ENCODE measurements at places on chromosomes 5 and 9.

- peak; percentile 41 for DNase-seq
Observed at GRCh38 chr5:96247097-96247701, 185.8 kb downstream of the PCSK1 start.

DNA sequence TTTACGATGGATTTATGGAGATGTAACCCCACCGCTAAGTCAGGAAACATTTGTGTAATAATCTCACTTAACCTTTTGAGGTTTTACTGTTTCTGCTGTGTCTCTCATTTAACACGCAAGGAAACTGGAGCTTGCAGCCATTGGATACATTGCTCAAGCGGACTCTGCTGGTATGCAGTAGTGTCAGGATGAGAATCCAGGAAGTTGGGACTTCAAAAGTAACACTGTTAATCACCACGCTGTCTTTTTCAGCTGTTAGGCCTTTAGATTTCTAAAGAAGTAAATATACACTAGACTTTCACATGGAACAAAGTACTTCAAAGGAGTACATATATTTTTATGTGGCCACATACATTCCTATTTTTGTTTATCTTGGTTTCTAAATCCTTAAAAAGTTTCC is 114.7 kb downstream of the LPAR1 start:
- no peak for DNase-seq

DNA sequence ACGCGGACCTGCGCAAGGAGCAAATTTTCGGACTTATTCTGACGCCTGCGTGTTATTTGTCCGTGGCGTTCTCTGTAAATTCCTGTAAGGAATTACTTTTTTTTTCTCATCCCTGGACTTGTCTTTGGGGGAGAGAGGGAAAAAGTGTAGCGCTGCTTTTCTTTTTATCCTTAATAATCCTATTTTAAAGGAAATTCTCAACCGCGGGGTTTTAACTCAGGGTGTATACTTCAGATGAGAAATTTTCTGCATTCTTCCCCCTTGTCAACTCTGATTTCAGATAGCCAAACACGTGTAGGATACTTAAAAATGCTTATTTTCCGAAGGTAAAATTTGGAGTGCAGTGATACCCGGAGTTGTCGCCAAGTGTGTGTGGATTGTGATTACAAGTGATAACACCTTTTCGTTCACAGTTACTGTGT is 853 bp downstream of the DCP2 start:
- peak; percentile 10 for DNase-seq

- no peak for DNase-seq
Observed at GRCh38 chr5:163624431-163624830, 119.0 kb downstream of the MAT2B start.

GRCh38 chr5:6525910-6526309 is 77.3 kb downstream of the UBE2QL1 start:
- no peak for DNase-seq

DNA sequence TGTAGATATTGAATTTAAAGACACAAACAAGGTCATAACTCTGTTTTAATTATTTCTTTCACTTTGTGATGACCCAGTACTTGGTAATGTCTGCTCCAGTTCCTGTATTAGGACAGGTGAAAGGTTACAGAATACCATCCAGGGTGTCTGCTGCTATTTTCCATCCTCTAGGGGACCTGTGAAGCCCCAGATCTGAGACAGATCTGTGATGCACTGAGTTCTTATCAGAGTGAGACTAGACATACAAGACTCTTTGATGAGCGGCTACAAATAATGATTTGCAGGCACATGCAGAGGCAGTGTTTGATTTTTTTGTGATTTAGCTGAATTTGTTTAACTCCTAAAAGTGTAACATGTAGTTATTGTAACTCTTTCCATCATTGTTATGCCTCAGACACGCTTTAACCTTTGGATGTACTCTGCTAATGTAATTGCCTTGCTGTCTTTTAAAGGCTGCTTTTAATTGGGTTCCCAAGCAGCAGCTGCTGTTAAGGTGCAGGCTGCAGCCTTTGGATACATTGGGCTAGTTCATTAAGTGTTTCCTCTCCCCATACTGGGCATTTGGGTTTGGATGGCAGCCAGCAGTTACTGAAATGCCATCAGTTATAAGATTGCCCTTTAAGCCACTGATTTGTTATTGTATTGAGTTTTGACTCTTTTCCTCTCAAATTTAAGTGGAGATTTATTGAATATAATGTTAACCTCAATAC is 63.3 kb downstream of the RASGRF2 start:
- DNase-seq: no peak

DNA sequence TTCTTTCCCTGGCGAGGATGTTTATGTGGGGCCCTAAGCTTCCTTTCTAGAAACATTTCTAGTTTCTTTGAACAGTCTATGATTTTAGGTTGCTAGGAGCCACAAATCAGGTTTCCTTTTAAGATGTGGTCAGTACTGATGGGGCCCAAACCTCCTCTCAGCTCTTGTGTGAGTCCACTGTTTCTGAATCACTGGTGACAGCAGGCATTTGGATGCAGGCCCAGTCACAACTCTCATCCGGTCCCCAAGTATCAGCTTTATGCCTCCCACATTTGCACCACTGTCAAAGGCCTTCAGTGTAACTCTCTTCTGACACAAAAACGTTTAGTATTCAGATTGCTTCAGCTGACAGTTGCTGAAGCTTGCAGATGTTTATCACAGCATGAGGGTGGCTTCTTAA is 7.8 kb downstream of the DMRT2 start:
- no peak for DNase-seq

DNA sequence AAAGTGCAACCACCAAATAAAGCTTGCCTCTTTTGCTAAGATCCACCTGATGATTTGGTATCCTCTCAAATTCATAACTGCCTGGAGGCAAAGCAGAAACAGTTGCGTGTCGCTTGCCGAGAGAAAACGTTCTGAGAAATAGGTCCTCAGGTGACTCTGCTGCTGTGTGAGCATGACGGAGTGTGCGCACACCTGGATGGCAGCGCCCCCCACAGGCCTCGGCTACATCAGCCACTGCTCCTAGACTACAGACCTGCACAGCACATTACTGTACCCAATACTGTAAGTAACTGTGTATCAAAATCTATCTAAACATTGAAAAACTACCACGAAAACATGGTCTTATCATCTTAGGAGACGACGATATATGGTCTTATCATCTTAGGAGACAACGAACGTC is 87.4 kb downstream of the CAMSAP1 start:
- no peak for DNase-seq

DNA sequence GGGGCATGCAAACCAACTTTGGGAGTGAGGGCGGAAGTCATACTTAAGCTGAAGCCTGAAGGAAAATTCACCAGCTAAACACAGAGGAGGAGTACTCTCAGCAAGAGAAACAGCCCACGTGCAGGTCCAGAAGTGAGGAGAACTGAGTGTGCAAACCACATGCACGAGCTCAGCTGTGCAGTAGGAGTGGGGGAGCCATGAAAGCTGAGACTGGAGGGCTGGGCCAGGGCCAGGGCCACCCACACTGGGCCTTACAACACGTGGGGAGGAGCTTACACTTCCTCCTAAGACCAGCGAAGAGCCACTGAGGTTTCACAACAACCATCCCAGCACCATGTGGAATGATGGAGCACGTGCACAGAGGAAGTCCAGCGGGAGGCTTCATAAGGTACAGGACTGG is 9.3 kb upstream of the WWC1 start:
- peak; percentile 81 for DNase-seq

- no peak for DNase-seq
Observed at GRCh38 chr9:21579247-21579671, 97.1 kb upstream of the IFNE start.

DNA sequence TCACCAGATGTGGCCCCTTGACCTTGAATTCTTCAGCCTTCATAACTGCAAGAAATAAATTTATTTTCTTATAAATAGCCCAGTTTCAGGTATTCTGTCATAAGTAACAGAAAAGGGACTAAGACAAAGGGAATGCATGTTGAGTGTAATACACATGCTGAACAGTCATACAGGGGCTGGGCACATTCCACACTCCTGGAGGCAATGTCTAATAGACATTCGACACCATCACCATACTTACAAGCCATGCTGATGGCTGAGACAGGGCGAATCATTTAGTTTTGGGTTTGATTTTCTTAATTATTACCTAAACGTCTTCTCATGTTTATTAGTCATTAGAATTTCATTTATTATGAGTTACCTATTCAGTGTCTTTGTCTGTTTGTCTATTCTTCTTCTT is 68.5 kb downstream of the TENT4A start:
- no peak for DNase-seq

DNA sequence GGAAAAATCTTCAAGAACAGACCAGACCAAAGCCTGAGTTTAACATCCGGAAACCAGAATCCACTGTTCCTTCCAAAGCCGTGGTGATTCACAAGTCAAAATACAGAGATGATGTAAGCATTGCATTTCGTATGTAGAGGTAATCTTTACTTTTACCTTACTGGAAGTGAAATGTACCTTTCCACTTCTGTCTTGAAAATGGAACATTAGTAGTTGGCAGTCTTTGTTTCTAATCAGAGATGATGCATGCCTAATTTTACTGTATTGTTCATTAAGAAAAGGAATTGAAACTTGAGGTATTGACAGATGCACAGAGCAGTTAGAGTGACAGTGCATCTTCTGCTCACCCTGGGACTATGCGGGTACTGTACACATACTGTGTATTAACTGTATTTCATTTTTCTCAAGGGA is 34.6 kb downstream of the HABP4 start:
- no peak for DNase-seq

DNA sequence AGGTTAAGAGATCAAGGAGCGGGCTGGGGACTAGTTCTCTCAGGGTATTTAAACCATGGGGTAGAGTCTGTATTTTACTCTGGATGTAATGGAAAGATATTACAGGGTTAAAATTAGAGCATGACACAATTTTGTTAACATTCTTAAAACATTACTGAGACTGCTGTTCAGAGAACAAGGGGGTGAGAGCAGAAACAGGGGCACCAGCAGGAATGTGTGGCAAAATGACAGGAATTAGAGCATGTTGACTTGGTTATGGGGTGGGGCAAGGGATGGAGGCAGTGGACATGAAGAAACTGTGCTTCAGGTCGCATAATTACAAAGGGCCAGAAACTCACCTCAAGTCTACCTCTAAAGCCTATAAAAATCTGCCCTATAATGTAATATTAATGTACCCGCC is 75.0 kb downstream of the TMEM232 start:
- peak; percentile 15 for DNase-seq

DNA sequence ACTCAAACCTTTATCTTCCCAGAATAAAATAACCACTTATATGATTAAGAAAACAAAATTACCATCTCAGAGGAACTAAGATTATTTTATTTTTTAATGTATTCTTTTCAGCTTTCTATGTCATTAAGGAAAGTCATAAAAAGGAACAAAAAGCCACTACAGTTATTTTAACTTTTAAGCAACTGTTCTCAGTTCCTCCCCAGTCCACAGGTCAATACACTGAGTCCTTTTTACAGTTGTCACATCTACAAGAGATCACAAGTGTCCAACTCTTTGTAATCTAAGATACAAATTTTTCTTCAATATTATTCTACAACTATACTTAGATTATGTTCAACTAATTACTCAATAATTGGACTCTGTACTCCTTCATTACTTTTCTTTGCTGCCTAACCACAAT is 782.8 kb upstream of the ACO1 start:
- no peak for DNase-seq

GRCh38 chr5:96703384-96703920 is 41.3 kb downstream of the CAST start:
- DNase-seq: no peak

- DNase-seq: peak; percentile 47
Observed at GRCh38 chr5:32254881-32255539, 57.7 kb downstream of the MTMR12 start.

DNA sequence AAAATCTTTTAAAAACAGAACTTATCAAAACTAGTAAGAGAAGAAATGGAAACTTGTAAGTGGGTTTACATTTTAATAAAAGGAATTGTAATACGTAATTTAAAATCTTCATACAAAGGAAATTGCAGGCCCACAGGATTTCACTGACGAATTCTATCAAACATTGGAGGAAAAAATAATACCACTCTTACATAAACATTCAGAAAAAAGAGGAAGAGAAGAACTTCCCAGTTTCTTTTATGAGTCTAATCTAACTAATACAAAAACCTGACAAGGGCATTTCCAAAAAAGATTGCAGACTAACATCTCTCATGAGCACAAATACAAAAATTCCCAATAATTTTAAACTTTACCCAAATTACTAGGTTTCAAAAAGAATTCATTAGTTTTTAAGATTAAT is 149.0 kb downstream of the RANBP17 start:
- DNase-seq: no peak

DNA sequence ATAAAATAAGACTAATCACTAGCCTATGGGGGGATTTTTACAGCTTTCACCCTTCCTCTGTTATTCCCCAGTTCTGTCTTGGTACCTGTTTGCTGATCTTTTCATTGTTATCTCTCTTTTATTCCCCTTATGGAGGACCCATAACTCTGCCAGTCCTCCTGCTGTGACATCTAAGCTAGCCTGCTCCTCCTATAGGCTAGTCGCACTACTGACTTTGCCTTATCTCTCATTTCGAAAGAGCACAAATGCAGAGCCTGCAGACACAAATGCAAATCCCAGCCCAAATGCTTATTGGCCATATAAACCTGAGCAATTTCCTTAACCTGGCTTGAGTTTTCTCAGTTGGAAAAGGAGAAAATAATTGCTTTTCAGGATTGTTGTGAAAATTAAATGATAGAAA is 59.1 kb upstream of the CAMK4 start:
- DNase-seq: no peak

DNA sequence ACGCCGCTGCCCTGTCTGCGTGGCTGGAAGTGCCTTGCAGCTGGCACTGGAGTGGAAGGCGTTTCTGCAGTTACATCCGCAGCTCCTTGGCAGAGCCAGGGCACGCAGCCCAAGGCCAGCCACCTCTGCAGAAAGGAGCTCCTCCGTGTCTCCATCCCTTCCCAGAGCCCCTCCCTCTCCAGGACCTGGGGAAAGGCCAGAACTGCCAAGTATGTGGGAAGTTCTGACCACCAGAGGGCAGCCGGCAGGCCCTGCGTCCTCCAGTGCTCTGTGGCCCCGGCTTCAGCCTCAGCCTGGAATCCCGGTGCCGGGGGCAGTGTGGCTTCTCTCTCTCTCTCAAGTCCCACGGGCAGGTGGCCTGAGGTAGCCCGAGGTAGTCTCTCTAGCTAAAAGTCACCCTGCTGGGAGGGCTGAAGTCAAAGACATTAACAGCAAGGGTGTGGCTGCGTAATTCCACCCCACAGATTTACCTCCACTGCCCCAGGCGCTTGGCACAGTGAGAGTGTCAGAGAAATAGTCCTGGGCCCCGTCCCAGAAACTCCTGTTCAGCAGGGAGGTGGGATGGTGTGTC is 101.7 kb upstream of the FCN2 start:
- peak; percentile 76 for DNase-seq

- DNase-seq: no peak
Observed at GRCh38 chr9:120513825-120514396, 66.1 kb downstream of the CDK5RAP2 start.

GRCh38 chr5:133828722-133829121 is 139.7 kb downstream of the C5orf15 start:
- no peak for DNase-seq

DNA sequence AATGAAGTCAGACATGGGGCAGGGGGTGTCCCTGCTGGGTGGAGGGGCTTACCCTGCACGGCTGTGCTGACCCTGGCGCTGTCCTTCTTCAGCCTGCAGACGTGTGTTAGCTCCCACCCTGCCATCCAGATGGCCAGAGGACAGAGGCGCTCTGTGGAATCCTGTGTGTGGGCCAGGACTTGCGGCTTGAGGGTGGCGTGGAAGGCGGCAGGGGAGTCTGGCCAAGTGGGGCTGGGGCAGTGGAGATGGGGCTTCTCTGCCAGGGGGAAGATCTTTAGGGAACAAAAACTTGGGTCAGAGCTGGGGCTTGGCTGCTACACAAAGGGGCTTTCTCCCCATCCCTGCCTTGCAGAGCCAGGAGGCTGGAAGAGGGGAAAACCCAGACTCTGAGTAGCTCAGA is 46.5 kb upstream of the SYNPO start:
- no peak for DNase-seq

- peak; percentile 87 for DNase-seq
Observed at GRCh38 chr5:31809050-31809870, 170.3 kb downstream of the PDZD2 start.
